ENCODE measurements at places on chromosomes 6 and 20. TPM values are rescaled to one million over a fixed set of nuclear protein-coding genes. Genes with fewer than 3 reads are reported as not detected.

MOCS3 gene
- 6.7 TPM for total RNA-seq

DNA sequence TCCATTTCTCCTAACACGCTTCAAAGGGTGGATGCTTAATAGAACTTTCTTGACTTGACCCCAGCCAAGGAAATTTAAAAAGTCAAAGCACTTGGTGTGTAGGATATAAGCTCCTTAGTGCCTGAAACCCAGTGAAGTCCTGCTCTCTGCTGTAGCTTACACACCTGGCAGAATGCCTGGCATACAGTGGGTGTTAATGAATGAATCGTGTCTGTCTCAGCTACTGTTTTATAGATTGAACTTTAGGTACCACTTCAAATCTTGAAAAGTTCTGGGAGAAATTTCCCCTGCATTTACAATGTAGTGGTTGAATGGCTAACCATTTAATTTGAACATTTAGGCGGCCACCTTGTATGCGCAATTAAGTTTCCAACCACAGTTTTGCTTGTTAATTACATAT is 70.5 kb upstream of the ZNF217 start:
- no peak for DNase-seq

GPR63 gene
- total RNA-seq, result 0.66 TPM

WFDC5 gene
- 6.0 TPM for total RNA-seq

DNA sequence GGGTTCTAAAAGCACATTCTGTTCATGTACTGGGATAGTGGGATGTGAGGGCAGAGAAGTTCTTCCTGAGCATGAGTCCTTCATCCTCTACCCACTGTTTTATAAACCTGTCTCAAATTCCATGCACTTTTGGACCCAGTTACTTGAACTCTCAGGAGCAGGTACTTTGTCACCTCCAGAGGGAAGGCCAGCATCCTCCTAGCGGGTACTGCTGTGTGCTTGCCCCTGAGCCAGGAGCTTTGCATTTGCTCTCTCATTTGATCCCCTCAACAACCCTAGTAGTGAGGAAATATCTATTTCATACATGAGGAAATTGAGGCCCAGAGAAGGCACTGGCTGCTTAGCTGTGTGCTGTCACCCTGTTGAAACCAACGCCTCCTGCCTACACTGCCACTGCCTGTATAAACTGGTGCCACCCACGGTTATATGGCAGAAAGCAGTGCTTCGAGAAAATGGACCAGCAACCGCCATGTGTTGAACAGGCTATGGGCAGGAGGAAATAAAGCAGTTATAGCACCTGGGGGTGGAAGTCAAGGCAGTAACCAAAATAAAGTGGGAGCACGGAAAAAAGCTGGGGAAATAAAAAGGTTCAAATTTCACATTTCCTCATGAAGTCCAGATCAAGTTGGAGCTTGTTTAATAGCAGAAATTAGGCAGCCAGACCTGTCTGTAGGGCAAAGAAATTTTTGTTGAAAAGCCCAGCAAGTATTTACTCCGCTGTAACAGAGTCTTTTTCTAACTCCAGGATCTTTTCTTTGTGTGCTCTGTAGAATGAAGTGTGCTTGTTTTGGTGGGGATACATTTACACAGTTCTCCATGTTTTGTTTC is 38.0 kb downstream of the KLHL31 start:
- DNase-seq, result no peak
